Panc1 (cell line): ENCODE measurements at places on chromosomes 1 and 21. TPM values are rescaled to one million over a fixed set of nuclear protein-coding genes. Genes with fewer than 3 reads are reported as not detected.

The SPATA45 gene
- not detected for total RNA-seq

DNA sequence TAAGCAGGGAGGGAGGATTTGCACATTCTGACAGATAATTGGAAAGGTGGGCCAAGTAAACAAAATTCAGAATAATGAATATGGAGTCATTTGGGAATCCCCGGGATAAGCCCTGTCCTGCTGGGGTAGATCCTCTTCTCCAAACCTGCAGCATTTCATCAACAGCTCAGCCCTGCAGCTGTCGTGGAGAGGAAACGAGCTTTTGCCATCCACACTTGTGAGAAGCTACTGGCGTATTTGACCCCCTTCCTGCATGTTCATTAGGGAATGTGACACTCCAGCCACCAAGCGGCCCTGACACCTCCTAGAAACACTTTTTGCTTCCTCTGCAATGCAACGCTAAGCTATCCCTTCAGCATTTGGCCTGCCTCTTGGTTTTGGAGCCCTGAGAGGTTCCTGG lies 8.0 kb upstream of the LEFTY2 start:
- no peak for DNase-seq

DNA sequence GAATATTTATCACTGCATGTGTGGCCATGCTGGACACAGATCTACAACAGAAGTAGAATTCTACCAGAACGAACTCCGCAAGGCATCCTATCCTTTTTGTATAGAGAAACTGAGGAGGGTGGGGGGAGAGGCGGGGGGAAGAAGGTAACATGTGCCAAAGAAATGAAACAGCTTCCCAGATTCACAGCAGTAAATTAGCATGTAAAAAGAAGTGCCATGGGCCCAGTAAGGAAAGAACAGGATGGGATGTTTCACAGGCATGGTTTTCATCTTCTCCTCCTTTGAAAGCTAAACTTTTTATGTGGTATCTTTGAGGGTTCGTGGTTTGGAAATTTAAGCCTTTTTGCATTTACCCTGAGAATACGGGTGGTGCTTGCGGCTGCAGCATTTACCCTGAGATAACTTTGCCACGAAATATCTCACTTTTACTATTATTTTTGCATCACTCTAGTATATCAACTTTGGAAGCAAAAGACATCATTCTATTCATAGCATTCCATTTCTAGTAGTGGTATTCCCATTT lies 168.9 kb downstream of the TPR start:
- no peak for DNase-seq

GRCh38 chr1:208256091-208256490 lies 11.9 kb upstream of the PLXNA2 start:
- DNase-seq, result no peak

- no peak for DNase-seq
Measured at GRCh38 chr1:42454403-42454802, 1.4 kb downstream of the ZMYND12 start.

DNA sequence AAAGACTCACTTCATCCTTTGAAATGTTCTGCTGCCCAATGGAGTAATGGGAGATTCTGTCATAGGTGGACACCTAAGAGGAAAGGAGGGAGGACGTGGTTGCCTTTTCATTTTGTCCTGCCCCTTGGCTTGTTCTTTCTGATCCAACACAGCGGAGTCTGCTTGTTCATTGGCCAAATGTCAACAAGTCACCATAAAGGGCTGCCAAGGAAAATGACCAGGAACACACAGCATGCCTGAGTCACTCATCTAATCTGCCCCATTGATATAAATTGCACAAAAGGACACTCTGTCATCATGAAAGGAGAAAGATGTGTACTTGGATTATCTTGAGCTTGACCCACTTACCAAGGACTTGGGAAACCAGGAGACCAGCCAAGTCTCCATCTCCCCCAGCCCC lies 422.9 kb downstream of the SETD4 start:
- no peak for DNase-seq

The JUN gene
- 70.0 TPM for total RNA-seq

The HCRTR1 gene
- 0.18 TPM for total RNA-seq
